NCI-H2029 (cell line): ENCODE measurements at places on chromosomes 2 and 18.

- no peak for DNase-seq
Measured at GRCh38 chr2:236176417-236176816, 8.2 kb upstream of the GBX2 start.

DNA sequence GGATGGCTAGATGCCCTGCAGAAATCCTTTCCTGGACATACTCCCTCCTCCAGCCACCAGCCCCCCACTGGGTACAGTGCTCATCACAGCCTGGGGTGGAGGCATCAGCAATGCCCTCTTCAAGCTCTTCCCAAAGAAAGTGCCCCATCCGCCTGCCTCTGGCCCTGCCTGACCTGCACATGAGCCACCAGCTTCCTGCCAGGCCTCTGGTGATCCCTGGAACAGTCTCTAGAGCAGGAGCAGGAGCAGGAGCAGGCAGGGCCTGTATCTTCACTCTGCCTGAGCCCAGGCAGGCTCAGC, 54.1 kb upstream of the CAB39 start:
- no peak for DNase-seq

DNA sequence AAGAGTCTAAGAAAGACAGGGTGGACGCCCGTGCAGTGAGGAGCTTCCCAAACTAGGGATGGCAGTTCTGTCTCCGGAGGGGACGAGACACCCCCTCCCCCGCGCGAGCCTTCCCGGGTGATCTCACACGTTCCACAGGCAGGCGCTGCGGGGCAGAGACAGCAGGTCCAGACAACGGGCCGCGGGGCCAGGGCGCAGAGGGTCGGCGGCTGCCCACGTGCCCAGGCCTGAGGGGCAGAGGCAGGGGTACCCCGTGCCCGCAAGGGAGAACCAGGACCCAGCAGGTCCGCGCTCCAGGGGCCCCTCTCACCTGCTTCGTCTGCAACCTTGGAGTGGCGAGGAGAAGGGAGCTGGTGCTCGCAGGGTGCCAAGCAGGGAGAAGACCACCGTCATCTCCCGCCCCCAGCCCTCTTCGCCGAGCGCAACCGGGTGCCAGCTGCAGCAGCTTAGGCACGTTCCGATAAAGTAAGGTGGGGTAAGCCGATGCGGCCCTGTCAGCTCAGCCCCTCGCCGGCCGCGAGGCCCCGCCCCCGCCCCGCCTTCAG, at the start of gene GPR155:
Gene GPR155 (minus strand): TSS at position 467 of the 545 bp plus-strand sequence. CDS start 5,073 bp downstream, outside the sequence.
- no peak for DNase-seq

DNA sequence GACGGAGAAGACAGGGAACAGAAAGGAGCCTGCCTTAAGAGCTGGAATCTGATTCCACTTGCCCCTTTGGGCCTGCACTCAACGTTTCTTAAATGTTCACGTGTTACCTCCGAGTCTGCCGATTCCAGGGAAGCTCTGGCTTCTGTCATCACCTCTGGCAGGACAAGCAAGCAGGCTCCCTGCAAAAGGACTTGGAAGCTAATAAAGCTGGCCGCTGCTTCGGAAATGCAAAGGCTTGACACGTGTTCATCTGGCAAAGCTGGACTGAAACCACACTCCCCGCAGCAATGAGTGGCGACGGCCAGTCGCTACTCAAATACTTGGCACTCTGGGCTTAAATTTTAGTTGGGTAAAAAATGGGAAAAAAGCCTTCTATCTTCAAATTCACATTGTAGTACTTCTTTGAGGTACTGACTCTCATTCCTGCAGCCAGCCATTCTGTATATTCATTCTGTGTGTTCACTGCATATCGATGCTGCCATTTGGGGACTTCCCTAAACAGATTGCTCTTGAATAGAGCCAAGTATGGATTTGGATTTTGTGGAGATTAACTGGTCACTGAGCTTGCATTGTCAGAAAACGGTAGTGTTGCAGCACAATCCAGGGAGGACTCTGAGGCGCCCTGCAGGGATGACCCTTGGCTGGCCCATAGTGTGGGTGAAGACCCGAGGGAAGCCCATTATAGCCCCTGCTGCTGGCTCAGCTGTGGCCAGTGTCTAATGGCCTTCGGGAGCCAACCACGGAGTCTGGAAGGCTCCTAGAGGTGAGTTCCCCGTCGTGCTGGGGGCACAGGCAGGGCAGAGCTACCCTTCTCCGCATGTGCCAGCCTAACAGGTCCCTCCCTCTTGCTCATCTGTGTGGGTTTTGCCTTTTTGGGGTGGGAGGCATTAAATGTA, 231.5 kb downstream of the PRKCE start:
- no peak for DNase-seq

- DNase-seq = no peak
Measured at GRCh38 chr2:3575534-3576262, 638 bp downstream of the RPS7 start.

DNA sequence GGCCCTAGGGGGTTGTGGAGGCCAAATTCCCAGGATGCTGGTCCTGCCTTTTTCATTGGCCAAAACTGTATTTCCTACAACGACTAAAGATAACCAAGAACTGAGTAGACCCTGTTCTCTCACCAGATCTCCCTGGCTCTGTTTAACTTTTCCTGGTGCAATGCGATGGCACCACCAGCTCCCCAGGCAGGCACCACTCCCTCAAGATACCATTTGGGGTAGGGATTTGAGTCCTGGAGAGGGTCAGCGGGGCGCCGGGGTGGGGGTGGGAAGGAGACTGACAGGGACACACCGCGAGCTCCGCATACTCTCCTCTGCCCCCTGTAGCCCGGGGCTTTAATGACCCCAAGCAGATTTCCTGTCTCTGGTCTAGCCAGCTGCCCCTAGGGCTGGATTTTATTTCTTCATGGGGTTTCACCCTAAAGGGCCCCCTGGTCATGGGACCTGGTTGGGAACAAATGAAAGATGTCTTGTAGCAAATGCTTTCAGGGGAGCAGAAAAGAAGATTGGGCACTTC, 7.3 kb downstream of the SIX2 start:
- no peak for DNase-seq

- no peak for DNase-seq
Measured at GRCh38 chr2:23905155-23905554, 21.8 kb downstream of the ATAD2B start.

DNA sequence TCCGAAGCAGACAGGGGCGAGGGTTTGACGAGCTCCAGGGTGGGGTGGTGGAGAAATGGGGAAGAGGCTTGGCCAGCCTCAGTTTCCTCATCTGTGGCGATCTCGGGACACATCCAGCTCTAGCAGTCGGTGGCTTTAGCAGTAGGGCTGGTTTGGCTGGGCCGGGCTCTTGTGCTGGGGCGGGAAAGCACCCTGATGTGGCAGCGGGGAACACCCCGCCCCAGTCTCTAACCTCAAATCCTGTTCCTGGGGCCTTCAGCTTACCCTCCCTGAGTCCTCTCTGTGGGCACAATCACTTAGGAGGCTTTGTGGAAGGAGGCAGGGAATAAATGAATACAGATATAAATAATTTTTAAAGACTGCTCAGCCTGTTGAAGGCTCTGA, 26.5 kb upstream of the MCFD2 start:
- no peak for DNase-seq
